ENCODE measurements at places on chromosomes 2 and 18. TPM values are rescaled to one million over a fixed set of nuclear protein-coding genes. Genes with fewer than 3 reads are reported as not detected.

GRCh38 chr2:31333046-31333445 lies 81.5 kb downstream of the XDH start:
- H3K4me3 ChIP-seq, result no peak overlapping the region
- H3K27me3 ChIP-seq, result no peaks in the 10 kb centered on the region
- H3K27ac ChIP-seq, result no peak overlapping the region
- H3K4me1 ChIP-seq, result peaks cover 8% of the 10 kb centered on the region
- DNase-seq, result no peak

- DNase-seq, result no peak
- H3K27ac ChIP-seq, result no peak overlapping the region
Observed at GRCh38 chr2:10501980-10502802, 54.1 kb upstream of the ODC1 start.

DNA sequence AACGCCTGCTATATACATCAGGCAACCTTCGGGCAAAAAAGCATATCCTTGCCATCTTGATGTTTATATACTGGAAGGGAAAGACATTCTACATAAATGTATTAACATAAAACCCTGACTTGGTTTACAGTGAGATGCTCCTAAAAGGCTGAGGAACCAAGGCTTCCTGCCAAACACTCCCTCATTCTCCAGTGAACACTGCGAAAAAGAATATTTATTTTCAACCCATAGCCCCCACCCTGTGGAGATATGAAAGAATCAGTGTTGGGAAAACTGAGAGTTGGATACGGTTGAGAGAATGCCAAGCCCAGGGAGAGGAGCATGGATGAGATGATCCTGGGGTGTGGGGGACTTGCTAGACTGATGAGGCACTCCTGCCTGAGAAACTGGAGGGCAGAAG lies 94.9 kb downstream of the PIEZO2 start:
- no peaks in the 10 kb centered on the region for H3K36me3 ChIP-seq
- H3K27me3 ChIP-seq, result no peaks in the 10 kb centered on the region
- no peak overlapping the region for H3K4me3 ChIP-seq
- no peaks in the 10 kb centered on the region for H3K4me1 ChIP-seq

GRCh38 chr2:64910972-64911433 lies 78.2 kb upstream of the SLC1A4 start:
- H3K4me3 ChIP-seq, result no peak overlapping the region
- H3K27ac ChIP-seq, result no peak overlapping the region
- no peak for DNase-seq

DNA sequence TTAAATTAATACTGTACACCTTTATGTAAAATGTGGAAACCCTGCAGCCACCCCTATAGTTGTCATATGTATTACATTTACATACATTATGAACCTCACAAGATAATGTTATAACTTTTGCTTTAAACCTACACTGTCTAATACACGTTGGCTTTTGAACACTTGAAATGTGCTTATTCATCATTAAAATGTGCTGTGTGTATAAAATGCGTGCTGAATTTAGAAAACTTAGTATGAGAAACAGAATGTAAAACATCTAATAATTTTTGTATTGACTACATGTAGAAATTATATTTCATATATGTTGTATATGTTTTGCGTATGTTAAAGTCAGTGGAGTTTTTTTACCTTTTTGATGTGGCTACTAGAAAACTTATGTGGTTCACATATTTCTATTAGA lies 68.8 kb downstream of the MAPRE2 start:
- H3K4me1 ChIP-seq, result no peaks in the 10 kb centered on the region
- no peak for DNase-seq
- no peaks in the 10 kb centered on the region for H3K27me3 ChIP-seq
- no peak overlapping the region for H3K27ac ChIP-seq
- no peak overlapping the region for H3K4me3 ChIP-seq
- H3K36me3 ChIP-seq, result no peaks in the 10 kb centered on the region

- H3K36me3 ChIP-seq, result no peaks in the 10 kb centered on the region
- DNase-seq, result no peak
- H3K4me3 ChIP-seq, result no peak overlapping the region
- H3K27me3 ChIP-seq, result no peaks in the 10 kb centered on the region
- no peak overlapping the region for H3K27ac ChIP-seq
- H3K4me1 ChIP-seq, result no peaks in the 10 kb centered on the region
Observed at GRCh38 chr2:67528320-67528719, 131.2 kb downstream of the ETAA1 start.

DNA sequence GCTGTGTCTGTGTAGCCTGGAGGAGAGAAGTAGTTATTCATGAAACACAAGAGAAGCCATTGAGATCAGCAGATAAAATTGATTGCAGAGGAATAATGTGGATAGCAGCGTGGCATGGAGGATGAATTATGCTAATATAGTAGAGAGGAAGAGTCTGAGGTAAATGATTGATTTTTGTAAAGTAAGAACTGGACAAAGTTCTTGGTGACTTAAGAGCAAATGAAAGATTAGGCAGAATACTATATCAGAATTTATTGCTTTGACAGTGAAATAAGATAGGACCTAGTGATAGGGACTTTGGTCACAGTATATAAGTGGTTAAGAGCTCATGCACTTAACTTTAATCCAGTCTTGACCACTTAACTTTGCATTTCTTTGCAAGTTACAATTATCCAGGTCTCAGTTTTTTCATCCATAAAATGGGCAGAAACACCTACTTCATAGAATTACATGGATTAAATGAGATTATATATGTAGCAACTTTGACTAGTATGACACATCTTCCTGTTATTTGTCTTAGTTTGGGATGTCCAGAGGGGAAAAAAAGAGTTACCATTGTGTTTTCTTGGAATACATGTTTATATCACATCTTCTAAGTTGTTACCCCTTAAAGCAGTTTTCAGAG lies 29.1 kb downstream of the ACVR2A start:
- no peak overlapping the region for H3K27ac ChIP-seq
- H3K27me3 ChIP-seq, result no peaks in the 10 kb centered on the region
- no peaks in the 10 kb centered on the region for H3K36me3 ChIP-seq
- H3K4me3 ChIP-seq, result no peak overlapping the region
- DNase-seq, result no peak
- H3K4me1 ChIP-seq, result peaks cover 6% of the 10 kb centered on the region

- no peaks in the 10 kb centered on the region for H3K27me3 ChIP-seq
- peaks cover 100% of the 10 kb centered on the region for H3K4me1 ChIP-seq
- H3K27ac ChIP-seq, result peak overlapping the region; percentile 61
Observed at GRCh38 chr2:10385933-10386773, 62.0 kb downstream of the ODC1 start.

DNA sequence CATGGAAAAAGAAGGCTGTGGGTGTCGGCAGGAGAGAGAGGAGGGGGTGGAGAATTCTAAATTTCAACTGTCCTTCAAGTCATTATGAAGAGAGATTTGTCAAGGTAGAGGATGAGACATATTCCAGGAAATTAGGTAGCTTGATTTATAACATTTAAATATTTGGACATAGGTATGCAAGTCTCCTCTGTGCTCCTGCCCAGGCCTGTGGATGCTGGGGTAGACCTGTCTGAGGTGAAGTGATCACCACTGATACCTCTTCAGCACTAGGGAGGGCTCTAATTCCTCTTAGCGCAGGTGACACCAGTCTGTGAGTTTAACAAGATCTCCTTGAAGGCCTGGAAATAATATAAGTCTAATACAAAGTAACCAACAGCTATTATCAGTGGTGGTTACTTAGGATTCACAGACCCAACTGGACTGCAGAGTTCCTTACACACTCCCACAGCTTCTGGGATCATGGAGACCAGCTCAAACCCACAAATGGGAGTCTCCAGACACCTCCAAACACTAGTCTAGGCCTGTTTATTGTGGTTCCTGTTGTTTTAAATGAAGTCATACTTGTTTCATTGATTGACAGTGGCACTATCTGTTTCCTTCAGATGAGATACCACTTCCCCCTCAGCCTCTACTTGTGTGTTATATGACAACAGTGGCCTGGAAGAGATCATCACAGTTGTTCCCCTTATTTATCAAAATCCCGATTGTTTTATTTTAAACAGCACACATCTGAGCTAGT lies 104.1 kb upstream of the ITPRID2 start:
- H3K4me1 ChIP-seq, result no peaks in the 10 kb centered on the region
- no peak for DNase-seq
- H3K4me3 ChIP-seq, result no peak overlapping the region
- H3K27ac ChIP-seq, result no peak overlapping the region
- H3K27me3 ChIP-seq, result no peaks in the 10 kb centered on the region

DNA sequence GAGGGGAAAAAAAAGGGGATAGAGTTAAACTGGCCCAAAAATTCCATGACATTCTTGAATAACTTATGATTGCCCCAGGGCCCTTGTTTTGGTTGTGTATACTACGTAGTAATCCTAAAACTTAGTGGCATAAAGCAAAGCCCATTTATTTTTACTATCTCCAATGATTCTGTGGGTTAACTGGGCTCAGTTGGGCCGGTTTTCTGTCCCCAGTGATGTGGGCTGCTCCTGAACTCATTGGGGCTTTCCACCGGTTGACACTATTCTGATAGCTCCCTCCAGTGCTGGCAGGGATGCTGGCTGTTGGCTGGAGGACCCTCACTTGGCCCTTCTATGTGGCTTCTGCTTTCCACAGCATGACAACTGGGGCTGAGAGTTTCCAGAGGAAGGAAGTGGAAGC lies 60.0 kb upstream of the TGIF1 start:
- no peaks in the 10 kb centered on the region for H3K4me1 ChIP-seq
- DNase-seq, result no peak
- no peaks in the 10 kb centered on the region for H3K36me3 ChIP-seq
- H3K27me3 ChIP-seq, result no peaks in the 10 kb centered on the region
- H3K27ac ChIP-seq, result no peak overlapping the region

- no peaks in the 10 kb centered on the region for H3K27me3 ChIP-seq
- no peak overlapping the region for H3K4me3 ChIP-seq
- DNase-seq, result no peak
- no peaks in the 10 kb centered on the region for H3K36me3 ChIP-seq
- no peak overlapping the region for H3K27ac ChIP-seq
Observed at GRCh38 chr2:95041060-95041823, 15.7 kb downstream of the MAL start.

The TRIB2 gene
- total RNA-seq, result 35.1 TPM

The APCDD1 gene
- 33.4 TPM for total RNA-seq

The TUBA4B gene
- 3.5 TPM for total RNA-seq

The CREG2 gene
- total RNA-seq, result not detected

The PRKAG3 gene
- not detected for total RNA-seq

Measured in lower lobe of right lung (tissue), 2 donors.